ENCODE measurements at places on chromosomes 4 and X. TPM values are rescaled to one million over a fixed set of nuclear protein-coding genes. Genes with fewer than 3 reads are reported as not detected.

DNA sequence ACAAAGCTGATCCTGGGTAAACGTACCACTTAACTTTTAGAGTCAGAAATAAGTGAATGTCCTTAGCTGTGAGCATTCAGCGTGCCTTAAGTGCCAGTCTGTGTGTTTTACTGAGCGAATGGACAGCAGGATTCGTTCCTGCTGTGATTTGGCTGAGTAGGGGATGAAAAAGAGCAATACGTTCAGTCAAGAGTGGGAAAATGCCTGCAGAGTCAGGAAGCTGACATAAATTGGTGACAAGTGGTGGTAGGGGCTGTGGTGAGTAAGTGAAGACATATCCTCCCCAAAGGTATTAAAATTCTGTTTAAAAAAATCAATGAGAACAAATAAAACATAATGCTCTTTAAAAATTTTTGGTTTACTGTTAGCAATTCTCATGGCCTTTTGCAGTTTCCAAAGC is 56.6 kb upstream of the TNIP3 start:
- no peaks in the 10 kb centered on the region for H3K4me1 ChIP-seq
- no peak overlapping the region for H3K4me3 ChIP-seq
- H3K27ac ChIP-seq = no peak overlapping the region
- DNase-seq = no peak
- no peaks in the 10 kb centered on the region for H3K36me3 ChIP-seq
- no peaks in the 10 kb centered on the region for H3K27me3 ChIP-seq

DNA sequence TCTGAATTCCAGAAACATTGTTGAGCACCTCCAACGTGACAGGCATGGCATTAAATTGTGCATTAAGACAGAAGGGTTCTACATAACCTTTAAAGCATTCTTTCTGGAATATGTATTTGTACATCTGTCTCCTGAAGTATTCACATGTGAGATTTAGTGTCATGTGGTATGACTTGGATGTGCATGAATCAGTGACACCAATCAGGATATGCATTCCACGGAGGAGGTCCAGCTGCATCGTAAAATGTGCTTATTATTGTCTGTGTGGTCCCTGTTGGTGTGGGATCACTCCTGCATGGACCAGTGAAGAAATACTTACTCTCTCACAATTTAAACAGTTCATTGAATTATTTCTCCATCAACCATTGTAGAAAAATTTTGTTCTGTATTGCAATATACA is 149.0 kb downstream of the MID1 start:
- H3K4me3 ChIP-seq = no peak overlapping the region
- H3K27me3 ChIP-seq = no peaks in the 10 kb centered on the region
- DNase-seq = no peak
- H3K4me1 ChIP-seq = no peaks in the 10 kb centered on the region

- no peaks in the 10 kb centered on the region for H3K27me3 ChIP-seq
- peak; percentile 68 for DNase-seq
- H3K36me3 ChIP-seq = peaks cover 12% of the 10 kb centered on the region
- no peaks in the 10 kb centered on the region for H3K4me1 ChIP-seq
- no peak overlapping the region for H3K27ac ChIP-seq
- H3K4me3 ChIP-seq = no peak overlapping the region
These were observed 30.6 kb upstream of the IL9R start for GRCh38 chrX:155966876-155967275.

DNA sequence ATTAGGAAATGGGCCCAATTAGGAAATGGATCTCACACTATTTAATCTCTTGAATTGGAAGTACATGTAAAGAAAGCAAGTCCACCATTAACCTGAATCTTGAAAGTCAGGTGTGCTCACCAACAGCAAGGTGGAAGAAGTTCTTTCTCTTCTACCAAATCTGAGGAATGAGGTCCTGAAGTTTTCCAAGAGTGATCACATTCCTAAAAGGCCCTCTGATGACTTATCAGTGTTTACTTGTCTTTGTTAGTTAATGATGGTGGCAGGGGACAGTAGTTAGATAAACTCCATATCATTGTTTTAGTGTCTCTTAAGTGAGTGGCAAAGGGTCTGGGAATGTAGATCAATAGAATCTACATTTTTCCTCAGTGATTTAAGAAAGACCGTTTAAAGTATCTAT is 61.3 kb upstream of the APELA start:
- DNase-seq = no peak
- H3K4me3 ChIP-seq = no peak overlapping the region
- H3K4me1 ChIP-seq = peaks cover 8% of the 10 kb centered on the region
- H3K27me3 ChIP-seq = no peaks in the 10 kb centered on the region
- no peak overlapping the region for H3K27ac ChIP-seq
- H3K36me3 ChIP-seq = no peaks in the 10 kb centered on the region

SPANXB1 gene
- total RNA-seq = not detected

DNA sequence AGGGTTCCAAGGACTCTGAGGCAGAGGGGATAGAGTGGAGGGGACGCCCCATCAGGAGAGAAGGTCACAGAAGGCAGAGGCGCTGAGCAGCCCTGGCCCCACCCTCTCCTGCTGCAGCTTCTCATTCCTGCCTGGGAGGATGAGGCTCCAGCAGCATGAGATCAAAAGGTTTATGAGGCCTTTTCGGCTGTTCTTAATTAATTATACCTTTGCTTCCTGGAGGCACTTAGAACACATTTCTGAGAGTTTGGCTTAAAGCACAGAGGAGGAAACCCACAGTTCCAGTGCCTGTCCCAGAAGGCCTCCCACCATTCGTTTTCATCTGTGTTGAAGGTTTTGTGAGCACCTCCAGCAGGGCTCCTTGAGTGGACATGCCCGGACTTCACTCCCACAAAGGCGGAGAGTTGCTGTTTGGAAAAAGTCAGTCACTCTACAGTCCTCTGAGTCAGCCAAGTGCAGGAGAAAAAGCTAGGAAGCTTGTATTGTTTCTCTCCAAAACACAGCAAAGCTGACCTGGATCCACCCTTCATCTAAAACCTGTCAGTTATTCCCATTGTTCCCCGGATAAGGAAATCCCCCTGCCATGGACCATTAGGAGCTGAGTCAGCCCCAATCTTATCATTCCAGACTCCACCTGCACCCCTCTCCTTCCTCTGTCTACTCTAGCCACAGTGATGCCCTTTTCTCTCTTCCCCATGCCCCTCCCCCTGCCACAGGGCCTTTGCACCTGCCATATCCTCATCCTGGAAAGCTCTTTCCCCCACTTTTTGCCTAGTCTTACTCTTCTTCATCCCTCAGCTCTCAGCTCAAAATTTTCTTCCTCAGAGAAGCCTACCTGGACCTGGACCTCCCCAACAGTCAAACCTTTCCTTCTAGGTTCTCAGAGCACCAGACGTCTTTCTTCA is 276.8 kb downstream of the FBXW7 start:
- H3K4me1 ChIP-seq = peaks cover 4% of the 10 kb centered on the region
- no peak overlapping the region for H3K27ac ChIP-seq
- H3K36me3 ChIP-seq = peaks cover 6% of the 10 kb centered on the region
- H3K27me3 ChIP-seq = no peaks in the 10 kb centered on the region
- H3K4me3 ChIP-seq = no peak overlapping the region
- no peak for DNase-seq

GRCh38 chr4:165070560-165070959 is 16.9 kb downstream of the TRIM75 start:
- H3K36me3 ChIP-seq = no peaks in the 10 kb centered on the region
- H3K4me3 ChIP-seq = no peak overlapping the region
- no peak for DNase-seq
- H3K27ac ChIP-seq = no peak overlapping the region
- no peaks in the 10 kb centered on the region for H3K27me3 ChIP-seq

DNA sequence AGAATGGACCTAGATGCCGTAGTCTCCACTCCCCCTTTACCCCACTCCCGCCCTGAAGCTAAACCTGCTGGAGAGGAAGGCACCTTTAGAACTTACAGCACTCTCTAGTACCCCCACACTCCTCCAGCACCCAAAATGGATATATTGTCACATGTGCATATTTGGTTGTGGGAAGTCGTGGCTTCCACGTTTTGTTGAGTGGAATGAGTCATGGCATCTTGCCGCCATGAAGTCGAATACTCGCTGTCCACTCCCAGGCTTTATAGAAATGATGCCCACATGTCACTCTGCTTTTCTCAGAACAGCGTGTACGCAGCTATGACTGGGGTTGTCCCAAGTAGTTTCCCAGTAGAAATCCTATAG is 545 bp downstream of the ABCE1 start:
- H3K4me3 ChIP-seq = peak overlapping the region; percentile 98
- no peak for DNase-seq
- no peaks in the 10 kb centered on the region for H3K4me1 ChIP-seq
- H3K27ac ChIP-seq = no peak overlapping the region

TAB3 gene
- 13.5 TPM for total RNA-seq

- no peak for DNase-seq
- H3K27ac ChIP-seq = no peak overlapping the region
- no peaks in the 10 kb centered on the region for H3K4me1 ChIP-seq
- H3K27me3 ChIP-seq = no peaks in the 10 kb centered on the region
- H3K4me3 ChIP-seq = no peak overlapping the region
- no peaks in the 10 kb centered on the region for H3K36me3 ChIP-seq
These were observed 385.3 kb downstream of the ARHGAP24 start for GRCh38 chr4:85860066-85860740.

DNA sequence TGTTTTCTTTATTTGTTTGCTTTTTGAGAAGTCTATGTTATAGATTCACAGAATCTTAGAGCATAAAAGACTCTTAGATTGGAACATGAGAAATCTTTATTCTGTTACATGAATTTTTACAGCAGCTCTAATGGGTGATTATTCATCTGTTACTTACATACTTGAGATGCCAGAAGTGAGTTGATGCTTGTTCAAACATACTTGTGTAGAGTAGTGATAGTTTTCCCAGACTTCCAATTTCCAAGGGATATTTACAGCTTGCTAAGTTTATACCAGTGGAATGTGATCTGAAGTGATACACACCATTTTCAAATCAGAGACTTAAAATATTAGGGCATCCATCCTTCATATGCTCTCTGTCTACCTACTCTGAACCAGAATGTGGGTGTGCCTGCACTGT is 252.9 kb upstream of the SMIM31 start:
- H3K4me1 ChIP-seq = no peaks in the 10 kb centered on the region
- no peak overlapping the region for H3K4me3 ChIP-seq
- no peaks in the 10 kb centered on the region for H3K36me3 ChIP-seq
- no peaks in the 10 kb centered on the region for H3K27me3 ChIP-seq

DNA sequence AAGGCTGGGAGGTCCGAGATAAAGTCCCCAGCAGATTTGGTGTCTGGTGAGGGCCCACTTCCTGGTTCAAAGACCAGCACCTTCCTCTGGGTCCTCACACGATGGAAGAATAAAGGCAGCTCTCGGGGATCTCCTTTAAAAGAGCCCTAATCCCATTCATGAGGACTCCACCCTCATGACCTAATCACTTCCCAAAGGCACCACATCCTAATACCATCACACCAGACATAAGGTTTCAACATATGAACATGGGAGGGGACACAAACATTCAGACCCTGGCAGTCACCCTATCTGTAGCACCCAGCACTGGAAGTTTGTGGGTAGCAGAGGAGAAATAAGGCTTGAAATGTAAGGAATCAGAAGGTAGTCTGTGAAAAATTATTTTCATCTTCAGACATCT is 112.9 kb upstream of the NOCT start:
- no peak for DNase-seq
- no peaks in the 10 kb centered on the region for H3K4me1 ChIP-seq
- no peaks in the 10 kb centered on the region for H3K27me3 ChIP-seq
- H3K27ac ChIP-seq = no peak overlapping the region

- no peak overlapping the region for H3K4me3 ChIP-seq
- H3K27me3 ChIP-seq = no peaks in the 10 kb centered on the region
- no peaks in the 10 kb centered on the region for H3K4me1 ChIP-seq
- DNase-seq = no peak
- H3K27ac ChIP-seq = no peak overlapping the region
These were observed 330.2 kb downstream of the NLGN4X start for GRCh38 chrX:5898463-5898862.

GRCh38 chrX:115226929-115227328 is 7.0 kb downstream of the LRCH2 start:
- no peak overlapping the region for H3K27ac ChIP-seq
- no peaks in the 10 kb centered on the region for H3K27me3 ChIP-seq
- DNase-seq = peak; percentile 61

- no peak overlapping the region for H3K4me3 ChIP-seq
- H3K27me3 ChIP-seq = no peaks in the 10 kb centered on the region
- no peak overlapping the region for H3K27ac ChIP-seq
- DNase-seq = no peak
These were observed 285.5 kb downstream of the TEX13C start for GRCh38 chrX:125605145-125605544.

DNA sequence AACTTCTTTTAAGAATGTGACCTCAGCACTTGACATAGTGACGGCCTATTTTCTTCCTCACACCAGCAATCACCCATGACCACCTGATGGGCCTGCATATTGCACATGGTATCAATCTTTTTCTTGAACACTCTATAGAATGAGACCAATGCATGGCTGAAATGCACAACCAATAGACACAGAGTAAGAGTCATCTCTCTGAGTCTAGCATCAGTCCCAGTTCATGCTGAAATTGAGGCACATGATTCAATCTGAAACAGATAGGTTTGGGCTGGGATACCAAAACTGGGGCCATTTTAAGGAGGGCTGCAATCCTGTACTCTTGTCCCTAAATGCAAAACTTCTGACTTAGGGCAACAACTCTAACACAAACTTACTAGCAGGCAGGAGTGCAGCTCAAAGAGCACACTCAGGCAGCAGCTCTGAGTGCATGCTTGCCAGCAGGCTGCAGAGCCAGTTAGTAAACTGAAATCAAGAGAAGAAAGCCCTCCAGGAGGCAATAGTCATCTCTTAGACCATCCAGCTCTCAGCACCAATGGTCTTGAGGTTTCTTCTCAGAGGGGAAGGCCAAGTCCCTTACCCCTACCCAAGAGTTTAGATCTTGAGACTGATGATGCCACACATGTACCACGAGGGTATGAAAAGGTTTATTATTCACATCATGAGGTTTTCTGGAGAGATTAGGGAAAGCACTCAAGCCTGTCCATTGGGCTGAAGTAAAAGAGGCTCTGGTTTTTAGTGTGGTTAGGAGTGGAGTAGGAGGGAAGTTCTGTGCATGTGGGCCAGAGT is 24.7 kb upstream of the GPR101 start:
- no peaks in the 10 kb centered on the region for H3K4me1 ChIP-seq
- peaks cover 3% of the 10 kb centered on the region for H3K36me3 ChIP-seq
- no peak overlapping the region for H3K4me3 ChIP-seq
- no peaks in the 10 kb centered on the region for H3K27me3 ChIP-seq

PARM1 gene
- total RNA-seq = 2.0 TPM

GRCh38 chr4:171612907-171613306 is 200.3 kb upstream of the GALNTL6 start:
- no peak overlapping the region for H3K4me3 ChIP-seq

DNA sequence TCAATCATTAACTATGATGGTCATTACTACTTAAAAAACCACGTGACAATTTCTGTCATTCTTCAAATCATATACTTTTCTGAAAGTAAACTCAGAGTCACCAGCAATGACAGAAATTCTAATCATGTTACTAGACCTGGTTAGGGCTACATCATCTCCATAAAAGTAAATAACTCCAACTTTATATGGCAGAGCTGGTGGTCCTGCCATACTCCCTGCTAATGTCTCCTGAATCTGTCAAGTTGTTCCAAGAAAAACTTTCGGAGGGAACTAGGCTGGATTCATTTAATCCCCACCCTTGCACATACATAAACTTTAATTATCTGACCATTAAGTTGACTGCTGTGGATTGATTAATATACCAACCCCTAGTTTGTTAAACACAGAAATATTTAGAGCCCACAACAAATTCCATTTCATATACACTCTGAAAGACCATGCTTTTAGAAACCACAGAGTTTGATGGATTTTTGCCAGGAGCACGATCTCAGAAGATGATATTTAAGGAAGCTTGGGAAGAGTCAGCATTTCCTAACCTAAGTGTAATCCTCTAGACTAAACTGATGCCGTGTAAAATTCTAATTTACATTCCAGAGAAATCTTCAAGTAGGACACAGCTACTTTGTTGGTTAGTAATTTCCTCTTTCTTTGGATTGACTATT is 577.0 kb downstream of the FAT4 start:
- no peaks in the 10 kb centered on the region for H3K36me3 ChIP-seq
- no peaks in the 10 kb centered on the region for H3K4me1 ChIP-seq
- H3K4me3 ChIP-seq = no peak overlapping the region
- no peak overlapping the region for H3K27ac ChIP-seq
- no peaks in the 10 kb centered on the region for H3K27me3 ChIP-seq

Measured in H9 (cell line).